ENCODE measurements at places on chromosomes 11 and 22.
A peak's percentile ranks its signal among the peaks of the same experiment; 100 is the strongest.

GRCh38 chr11:130323452-130324450 is 9.0 kb upstream of the ZBTB44 start:
- DNase-seq, result no peak

- no peak for DNase-seq
Observed at GRCh38 chr22:45036154-45036553, 26.3 kb upstream of the PHF21B start.

DNA sequence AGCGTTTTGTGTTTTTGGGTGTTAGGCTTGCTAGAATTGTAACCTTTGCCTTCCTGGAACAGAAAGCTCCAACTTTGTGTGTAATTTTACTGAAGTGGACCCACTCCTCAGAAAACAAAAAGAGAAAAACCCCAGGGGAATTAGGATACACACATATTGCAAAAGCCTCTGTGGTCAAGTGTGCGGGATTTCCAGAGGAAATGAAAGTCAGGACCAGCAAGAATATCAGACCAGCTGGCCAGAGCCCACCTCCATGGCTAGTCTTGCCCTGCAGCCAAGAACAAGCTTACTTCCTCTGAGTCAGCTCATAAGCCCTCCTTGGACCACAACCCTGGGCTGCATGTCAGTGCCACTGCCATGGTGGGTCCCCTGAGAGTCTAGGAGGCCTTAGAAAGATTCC is 37.0 kb upstream of the FTH1 start:
- DNase-seq, result no peak

- DNase-seq, result no peak
Observed at GRCh38 chr22:37892566-37893335, 13.3 kb upstream of the MICALL1 start.

DNA sequence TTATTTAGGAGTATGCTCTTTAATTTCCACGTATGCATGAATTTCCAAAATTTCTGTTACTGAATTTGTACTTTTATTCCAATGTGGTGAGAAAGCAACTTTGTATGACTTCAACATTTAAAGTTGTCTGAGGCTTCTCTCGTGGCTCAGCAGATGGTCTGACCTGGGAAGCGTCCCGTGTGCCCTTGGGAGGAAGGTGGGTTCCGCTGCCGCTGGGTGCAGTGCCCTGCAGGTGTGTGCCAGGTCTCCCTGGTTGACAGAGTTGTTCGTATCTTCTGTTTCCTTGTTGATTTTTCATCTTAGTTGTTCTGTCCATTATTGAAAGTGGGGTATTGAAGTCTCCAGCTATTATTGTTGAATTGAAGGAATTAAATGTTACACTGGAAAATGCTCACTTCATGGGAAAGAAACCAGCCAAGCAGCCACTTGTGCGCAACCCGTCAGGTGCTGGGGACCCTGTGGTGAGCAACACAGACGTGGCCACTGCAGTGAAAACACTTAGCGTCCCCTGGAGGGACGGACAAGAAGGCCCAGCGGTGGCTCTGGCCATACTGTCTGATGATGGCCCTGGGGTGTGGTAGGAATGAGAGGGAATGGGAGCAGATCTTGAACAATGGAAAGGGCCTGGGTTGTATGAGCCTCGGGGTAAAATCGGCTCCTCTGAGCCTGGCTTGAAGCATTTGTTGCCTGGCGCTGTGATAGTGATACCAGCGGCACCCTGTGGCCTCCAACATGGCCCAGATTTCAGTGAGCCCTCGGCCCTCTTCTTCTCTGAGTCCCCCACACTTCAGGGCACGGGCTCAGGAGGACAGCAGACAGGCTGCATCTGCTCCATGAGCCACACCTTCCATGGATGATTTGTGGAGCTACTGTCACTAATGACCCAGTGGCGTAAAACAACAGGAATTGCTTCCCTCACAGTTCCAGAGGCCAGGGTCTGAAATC is 31.5 kb upstream of the KRTAP5-7 start:
- DNase-seq, result no peak

DNA sequence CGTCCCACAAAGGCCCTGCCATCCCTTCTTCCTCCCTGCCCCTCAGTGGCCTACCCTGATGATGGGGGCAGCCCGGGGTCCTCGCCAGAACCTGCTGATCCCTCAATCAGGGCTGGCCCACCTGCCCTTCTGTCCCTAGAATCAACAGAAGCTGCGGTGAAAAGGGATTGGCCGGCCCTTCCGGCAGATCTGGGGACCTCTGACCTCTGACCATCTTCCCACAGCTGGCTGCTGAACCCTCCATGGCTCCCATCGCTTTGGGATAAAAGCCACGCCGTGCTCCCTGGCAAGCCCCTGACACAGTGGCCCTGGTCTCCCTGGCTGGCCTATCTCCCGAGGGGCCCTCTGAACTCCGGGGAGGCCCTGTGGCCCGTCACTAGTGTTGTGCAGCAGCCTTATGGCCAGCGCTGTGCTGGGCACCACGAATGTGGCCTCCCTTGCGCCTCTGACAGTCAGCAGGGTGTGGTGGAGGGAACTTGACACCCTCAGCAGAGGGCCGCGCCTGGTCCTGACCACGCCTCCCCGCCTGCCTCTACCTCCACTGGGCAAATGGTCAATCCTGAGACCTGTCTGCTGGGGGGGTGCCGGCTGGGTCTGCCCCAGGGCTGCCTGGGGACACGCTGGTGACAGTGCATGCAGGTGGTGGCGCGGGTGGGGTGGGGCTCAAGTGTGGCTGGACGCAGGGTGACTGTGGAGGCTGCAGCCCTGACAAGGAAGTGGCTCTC is 58.0 kb upstream of the TTLL12 start:
- no peak for DNase-seq

DNA sequence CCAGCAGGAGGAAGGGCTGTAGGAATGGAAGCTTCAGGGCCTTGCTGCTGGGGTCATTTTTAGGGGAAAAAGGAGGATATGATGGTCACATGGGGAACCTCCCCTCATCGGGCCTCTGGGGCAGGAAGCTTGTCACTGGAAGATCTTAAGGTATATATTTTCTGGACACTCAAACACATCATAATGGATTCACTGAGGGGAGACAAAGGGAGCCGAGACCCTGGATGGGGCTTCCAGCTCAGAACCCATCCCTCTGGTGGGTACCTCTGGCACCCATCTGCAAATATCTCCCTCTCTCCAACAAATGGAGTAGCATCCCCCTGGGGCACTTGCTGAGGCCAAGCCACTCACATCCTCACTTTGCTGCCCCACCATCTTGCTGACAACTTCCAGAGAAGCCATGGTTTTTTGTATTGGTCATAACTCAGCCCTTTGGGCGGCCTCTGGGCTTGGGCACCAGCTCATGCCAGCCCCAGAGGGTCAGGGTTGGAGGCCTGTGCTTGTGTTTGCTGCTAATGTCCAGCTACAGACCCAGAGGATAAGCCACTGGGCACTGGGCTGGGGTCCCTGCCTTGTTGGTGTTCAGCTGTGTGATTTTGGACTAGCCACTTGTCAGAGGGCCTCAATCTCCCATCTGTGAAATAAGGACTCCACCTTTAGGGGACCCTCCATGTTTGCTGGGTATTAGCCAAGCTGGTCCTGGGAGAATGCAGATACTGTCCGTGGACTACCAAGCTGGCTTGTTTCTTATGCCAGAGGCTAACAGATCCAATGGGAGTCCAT is 14.1 kb downstream of the IL10RA start:
- no peak for DNase-seq

DNA sequence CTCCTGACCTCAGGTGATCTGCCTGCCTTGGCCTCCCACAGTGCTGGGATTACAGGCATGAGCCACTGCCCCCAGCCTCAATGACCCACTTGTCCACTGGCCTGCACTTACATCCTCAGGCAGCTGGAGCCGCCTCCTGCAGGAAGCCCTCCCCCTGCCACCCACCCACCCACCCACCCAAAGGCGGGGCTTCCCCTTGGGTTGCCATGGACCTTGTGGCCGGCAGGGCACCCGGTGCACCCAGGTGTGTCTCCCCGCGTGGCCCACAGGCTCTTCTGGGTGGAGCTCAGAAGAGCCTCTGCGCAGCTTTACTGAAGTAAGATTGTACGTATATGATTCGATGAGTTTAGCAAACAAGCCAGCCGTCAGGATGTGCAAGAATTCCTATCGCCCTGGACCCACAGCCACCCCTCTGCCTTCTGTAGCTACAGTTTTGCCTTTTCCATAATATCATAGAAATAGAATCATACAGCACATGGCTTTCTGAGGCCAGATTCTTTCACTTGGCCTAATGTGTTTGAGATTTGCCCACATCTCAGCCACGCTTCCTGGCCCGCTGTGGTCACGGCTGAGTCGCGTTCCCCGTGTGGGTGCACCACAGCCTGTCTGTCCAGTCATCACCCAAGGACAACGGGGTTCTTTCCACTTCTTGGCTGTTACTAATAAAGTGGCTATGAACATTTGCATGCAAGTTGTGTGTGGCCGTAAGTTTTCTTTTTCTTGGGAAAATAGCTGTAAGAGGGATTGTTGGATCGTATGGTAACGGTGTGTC is 5.3 kb upstream of the BRSK2 start:
- no peak for DNase-seq

GRCh38 chr11:5237420-5237819 is 3.1 kb upstream of the HBD start:
- no peak for DNase-seq

DNA sequence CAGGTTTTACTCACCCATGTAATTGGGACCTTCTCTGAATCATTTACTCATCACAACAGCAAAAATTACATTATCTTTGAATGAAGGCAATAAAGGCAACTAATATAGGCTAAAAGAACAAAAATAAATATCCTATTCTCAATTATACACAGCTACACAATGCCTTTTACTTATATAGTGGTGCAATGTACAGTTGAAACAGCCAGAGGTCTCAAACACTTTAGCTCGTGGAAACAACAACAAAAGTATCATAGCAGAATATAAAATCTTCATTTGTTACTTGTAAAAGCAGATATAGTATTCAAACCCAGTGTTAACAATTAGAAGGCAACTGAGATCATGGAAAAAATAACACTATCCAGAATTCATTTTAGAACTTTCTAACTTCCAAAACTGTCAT is 20.6 kb upstream of the CCDC34 start:
- DNase-seq, result no peak

- DNase-seq, result no peak
Observed at GRCh38 chr11:86555866-86556265, 116.5 kb downstream of the ME3 start.

GRCh38 chr11:58186938-58187337 is 1.9 kb upstream of the OR9Q2 start:
- no peak for DNase-seq

DNA sequence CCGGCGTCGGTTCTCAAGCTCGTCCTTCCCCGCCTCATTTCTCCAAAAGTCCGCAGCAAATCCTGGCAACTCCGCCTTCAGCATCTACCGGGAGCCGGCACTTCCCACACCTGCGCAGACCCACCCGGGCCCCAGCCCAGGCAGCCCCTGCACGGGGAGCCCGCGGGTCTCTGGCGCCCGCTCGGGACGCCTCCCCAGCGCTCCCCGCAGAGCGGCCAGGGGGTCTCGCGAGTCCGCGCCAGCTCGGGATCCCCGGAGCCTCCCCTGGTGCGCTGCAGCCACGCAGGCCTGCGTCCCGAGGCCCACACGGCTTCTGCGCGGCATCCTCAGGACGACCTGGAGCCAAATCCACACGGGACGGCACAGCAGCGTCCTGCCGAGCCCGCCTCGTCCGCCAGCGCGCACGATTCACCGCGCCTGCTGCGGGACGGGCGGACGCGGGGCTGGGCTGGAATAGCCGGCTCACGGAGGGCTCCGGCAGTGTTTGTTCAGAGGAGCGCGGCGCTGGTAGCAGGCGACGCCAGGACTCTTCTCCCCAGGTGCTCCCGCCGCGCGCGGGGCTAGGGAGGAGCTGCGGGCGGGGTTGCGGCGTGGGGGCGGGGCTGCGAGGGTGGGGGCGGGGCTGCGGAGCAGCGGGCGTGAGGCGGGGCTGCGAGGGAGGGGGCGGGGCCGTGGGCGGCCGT is 816 bp upstream of the PHRF1 start:
- DNase-seq, result no peak

- no peak for DNase-seq
Observed at GRCh38 chr11:121070951-121071845, 29.8 kb upstream of the TECTA start.

GRCh38 chr22:24583221-24584165 is 9.4 kb downstream of the LRRC75B start:
- no peak for DNase-seq

GRCh38 chr11:15208378-15209222 is 93.9 kb downstream of the INSC start:
- DNase-seq, result peak; percentile 21

- no peak for DNase-seq
Observed at GRCh38 chr11:2233693-2234455, 36.5 kb downstream of the ASCL2 start.

- DNase-seq, result no peak
Observed at GRCh38 chr22:49963647-49964026, 3.1 kb downstream of the PIM3 start.

DNA sequence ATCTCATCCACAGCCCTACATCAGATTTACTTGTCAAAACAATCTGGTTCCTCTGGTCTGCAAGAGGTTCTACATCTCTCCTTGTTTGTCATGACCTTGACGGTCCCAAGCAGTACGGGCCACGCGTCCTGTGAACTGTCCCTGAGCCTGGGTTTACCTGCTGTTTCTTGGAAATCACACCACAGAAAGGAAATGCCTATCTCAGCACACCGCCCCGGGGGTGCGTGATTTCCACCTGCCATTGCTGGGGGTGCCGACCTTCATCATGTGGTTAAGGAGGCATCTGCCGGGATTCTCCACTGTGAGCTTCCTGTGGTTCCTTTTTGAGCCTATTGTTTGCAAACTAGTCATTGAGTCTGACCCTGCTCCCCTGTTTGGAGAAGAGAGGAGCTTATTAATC is 1363.4 kb downstream of the BRD1 start:
- no peak for DNase-seq

DNA sequence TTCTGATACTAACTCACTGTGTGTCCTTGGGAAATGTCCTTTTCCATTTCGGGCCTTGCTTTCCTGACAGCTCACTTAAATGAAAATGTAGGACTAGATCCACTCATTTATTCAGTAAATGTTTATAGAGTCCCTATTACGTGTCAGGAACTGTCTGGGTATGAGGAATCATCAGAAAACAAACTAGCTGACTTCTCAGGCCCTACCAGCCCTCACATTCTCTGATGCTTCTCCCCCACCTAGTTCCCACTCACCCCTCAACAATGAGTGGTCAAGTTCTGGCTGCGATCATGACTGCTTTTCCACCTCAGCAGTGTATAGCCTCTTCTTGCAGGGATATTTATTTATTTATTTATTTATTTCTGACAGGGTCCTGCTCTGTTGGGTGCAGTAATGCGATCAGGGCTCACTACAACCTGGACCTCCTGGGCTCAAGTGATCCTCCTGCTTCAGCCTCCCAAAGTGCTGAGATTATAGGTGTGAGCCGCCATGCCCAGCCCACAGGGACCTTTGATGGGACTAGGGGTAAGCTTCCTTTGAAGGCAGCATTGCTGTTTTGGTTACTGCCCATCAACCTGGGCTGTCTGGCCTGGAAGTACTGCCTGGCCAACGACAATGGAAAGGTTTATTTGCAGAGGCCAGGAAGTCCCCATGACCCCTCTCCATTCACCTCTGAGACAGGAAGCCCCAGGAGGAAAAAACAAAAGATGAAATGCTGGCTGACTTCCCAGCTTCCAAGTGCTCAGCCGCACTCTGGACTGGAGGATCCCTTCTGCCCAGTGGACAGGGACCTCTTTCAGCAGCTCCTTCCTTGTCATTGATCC is 33.1 kb upstream of the POLD3 start:
- DNase-seq, result no peak

GRCh38 chr22:37909766-37910165 is 3.7 kb downstream of the MICALL1 start:
- DNase-seq, result no peak
